Stimulated activated CD8-positive, alpha-beta memory T cell treated with anti-CD3 and anti-CD28 coated beads, Interleukin-4, amount 100 ng/mL, for 4 hours (primary cell): ENCODE measurements at places on chromosomes 16 and 17.

DNA sequence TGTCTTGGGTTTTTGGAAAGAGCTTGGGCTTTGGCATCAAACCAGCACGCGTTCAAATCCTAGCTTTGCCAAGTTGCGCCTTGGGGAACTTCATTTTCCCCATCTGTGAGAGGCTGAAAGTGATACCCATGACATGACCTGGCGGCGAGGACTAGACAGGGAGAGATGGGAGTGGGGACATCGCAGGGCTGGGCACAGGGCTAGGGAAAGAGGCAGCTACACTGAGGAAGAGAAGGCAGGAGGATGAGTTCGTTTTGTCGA is 202.9 kb downstream of the IRF8 start:
- no peak for DNase-seq

DNA sequence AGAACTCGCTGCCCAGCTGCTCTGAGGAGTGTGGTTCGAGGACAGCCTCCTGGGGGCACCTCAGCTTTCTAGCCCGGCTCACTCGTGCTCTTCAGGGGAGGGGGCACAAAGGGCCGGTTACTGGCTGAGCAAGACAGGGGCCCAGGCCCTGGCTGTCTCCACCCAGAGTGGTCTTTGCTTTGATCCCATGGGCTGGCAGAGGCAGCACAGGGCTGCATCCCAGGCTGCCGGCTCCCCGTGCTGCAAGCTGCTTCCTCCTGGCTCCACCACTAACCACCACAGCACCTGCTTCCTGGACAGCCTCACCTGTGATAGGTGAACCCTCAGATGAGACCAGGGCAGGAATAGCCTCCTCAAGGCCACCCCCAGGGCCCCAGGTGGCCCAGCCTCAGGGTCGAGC is 6.8 kb downstream of the SPPL2C start:
- DNase-seq, result no peak

GRCh38 chr17:6526362-6527152 is 29.8 kb downstream of the PITPNM3 start:
- no peak for DNase-seq

DNA sequence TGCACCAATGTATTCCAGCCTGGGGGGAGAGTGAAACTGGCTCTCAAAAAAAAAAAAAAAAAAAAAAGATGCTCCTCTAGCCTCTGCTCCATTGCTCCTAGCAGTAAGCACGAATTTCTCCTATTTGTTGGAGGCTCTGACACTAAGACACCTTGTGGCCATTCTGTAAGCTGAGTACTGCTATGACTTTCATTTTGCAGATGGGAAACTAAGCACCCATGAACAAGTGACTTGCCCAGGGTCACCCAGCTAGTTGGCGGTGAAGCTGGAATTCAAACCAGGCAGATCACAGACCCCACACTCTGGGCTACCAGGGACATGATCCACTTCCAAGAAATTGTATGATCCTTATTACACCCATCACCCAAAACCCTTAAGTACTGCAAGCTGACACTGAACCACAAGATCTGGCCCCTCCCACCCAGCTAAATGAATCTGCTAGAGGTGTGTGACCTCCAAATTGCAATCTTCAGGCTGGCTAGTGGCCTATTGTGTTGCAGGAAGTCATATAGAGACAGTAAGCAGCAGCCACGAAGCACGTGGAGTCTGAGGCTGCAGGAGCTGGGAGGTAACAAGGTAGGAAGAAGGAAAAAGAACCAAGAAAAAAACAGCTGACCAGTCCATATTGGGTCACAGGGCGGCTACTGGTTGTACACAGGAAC is 209.4 kb downstream of the XYLT1 start:
- DNase-seq, result no peak

GRCh38 chr17:64202683-64203344 is 60.2 kb downstream of the TEX2 start:
- no peak for DNase-seq

- no peak for DNase-seq
Observed at GRCh38 chr17:81518785-81519283, 6.2 kb upstream of the ACTG1 start.

GRCh38 chr16:86751076-86752030 is 173.0 kb downstream of the FOXL1 start:
- no peak for DNase-seq

GRCh38 chr16:17346621-17347569 is 123.9 kb downstream of the XYLT1 start:
- no peak for DNase-seq

GRCh38 chr17:19787733-19788357 is 39.7 kb upstream of the ALDH3A1 start:
- DNase-seq, result no peak

GRCh38 chr16:66206363-66206762 is 160.1 kb upstream of the CDH5 start:
- no peak for DNase-seq

GRCh38 chr17:11578998-11579397 is 19.3 kb upstream of the DNAH9 start:
- no peak for DNase-seq
